GM23248 (cell line): ENCODE measurements at places on chromosomes 4 and X. TPM values are rescaled to one million over a fixed set of nuclear protein-coding genes. Genes with fewer than 3 reads are reported as not detected.

Gene FAM47A
- total RNA-seq = not detected in 2 replicates

Gene GYG2
- 0.38 and 0.43 TPM in 2 replicates for total RNA-seq

Gene CENPE
- 7.7 and 11.0 TPM in 2 replicates for total RNA-seq

Gene TADA2B
- total RNA-seq = 14.8 and 15.7 TPM in 2 replicates

Gene TMEM271
- total RNA-seq = not detected in 2 replicates

Gene PAGE4
- total RNA-seq = not detected in 2 replicates
